ENCODE measurements at places on chromosomes 4 and X. TPM values are rescaled to one million over a fixed set of nuclear protein-coding genes. Genes with fewer than 3 reads are reported as not detected.

The FREM3 gene
- polyA plus RNA-seq: 0.28 TPM

The FAM184B gene
- 0.19 TPM for polyA plus RNA-seq

The SEPSECS gene
- polyA plus RNA-seq: 2.3 TPM

The MXRA5 gene
- polyA plus RNA-seq: 0.52 TPM

The EXOC1L gene
- not detected for polyA plus RNA-seq

The MAGEC1 gene
- polyA plus RNA-seq: not detected

The CHST7 gene
- polyA plus RNA-seq: 7.6 TPM

The NUP62CL gene
- 4.6 TPM for polyA plus RNA-seq

The UBE2A gene
- 77.8 TPM for polyA plus RNA-seq

The REPS2 gene
- 1.2 TPM for polyA plus RNA-seq

The LUZP4 gene
- polyA plus RNA-seq: not detected

The ABCG2 gene
- polyA plus RNA-seq: 1.5 TPM

The ARHGAP6 gene
- polyA plus RNA-seq: 0.26 TPM

The XK gene
- polyA plus RNA-seq: 0.28 TPM

Data from GM23338 (cell line).